Upper lobe of right lung (tissue), 1 donor: ENCODE measurements at places on chromosomes 11 and 22. TPM values are rescaled to one million over a fixed set of nuclear protein-coding genes. Genes with fewer than 3 reads are reported as not detected.

PHF21B gene
- total RNA-seq: 0.12 TPM

AP1B1 gene
- 62.4 TPM for total RNA-seq

RIBC2 gene
- total RNA-seq: not detected

TEAD1 gene
- total RNA-seq: 72.3 TPM

GDPD4 gene
- total RNA-seq: not detected

UNC93B1 gene
- 79.5 TPM for total RNA-seq

MS4A15 gene
- total RNA-seq: 147 TPM

P4HA3 gene
- total RNA-seq: 0.96 TPM

GRCh38 chr22:45689211-45689610 lies 17.6 kb downstream of the ATXN10 start:
- no peak for DNase-seq

- no peak for DNase-seq
These were observed 16.3 kb upstream of the GPR83 start for GRCh38 chr11:94417386-94417987.

DNA sequence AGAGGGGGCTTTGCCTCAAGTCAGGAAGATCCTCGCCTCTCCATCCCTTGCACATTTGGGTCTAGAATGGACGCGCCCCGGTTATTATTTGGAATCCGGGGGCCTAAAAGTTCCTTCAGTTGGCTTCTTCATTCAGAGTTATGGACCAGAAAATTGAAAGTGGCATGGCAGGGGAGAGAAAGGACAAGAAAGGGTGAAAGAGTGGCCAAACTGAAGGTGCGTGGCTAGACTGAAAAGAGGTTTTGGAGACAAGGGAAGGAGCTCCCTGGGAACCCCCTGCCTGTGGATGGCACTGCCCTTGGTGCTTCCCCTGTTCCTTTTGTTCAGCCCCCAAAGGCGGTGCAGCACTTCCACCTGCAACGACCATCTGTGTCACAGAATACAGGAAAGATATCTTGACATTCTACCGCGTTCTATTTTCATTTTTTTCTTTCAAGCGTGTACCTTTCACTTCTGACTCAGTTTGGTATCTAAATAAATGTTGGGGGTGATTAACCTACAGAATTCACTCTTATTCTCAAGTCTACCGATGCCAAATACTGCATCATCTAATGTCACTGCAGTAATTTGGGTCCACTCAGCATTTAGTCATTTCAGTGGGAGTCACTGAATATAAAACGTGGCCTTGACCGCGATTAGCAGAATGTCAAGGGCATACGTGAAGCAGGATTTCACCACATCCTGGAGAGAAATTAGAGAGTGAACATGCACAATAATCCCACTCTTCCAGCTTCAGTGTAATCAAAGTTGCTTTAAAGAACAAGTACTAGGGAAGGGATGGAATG lies 88.1 kb upstream of the ARHGAP32 start:
- no peak for DNase-seq

DNA sequence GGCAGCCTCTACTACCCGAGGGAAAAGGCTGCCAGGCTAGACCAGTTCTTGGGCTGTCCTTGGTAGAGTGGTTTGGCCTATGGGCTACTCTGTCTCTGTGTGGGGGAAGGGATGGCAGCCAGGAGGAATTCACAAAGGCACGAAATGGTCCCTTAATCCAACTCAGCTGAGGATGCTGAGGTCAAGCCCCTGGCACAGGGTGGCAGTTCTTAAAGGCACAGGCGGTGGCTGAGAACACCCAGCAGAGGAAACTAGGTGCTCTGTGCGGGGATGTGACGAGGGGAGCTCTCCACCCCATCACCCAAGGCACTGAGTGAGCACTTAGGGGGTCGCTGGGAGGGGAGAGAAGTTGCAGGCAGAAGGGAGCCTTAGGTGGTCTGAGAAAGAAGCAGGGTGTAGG lies at the start of gene MFRP:
MFRP (minus strand) TSS at position 101 of the 400 bp plus-strand sequence. CDS start 192 bp downstream, outside the sequence.
- no peak for DNase-seq

GRCh38 chr11:95547976-95548375 lies 241.6 kb downstream of the FAM76B start:
- DNase-seq: no peak

DNA sequence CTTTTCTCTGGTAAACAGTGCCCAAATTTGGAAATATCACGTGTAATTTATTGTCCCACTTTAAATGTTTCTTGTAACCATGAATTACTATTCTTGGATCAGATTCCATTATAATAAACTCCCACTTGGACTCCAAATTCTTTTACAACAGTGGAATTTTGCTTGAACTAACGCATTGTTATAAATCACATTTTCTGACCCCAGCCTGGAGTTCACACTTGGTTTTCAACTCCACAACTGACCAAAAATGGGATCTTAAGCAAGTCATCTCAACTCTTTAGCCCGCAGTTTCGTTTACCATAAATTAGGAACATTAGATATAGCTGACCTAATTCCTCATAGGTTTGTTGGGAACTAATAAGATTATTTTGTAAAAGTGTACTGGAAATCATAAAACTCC lies 336.8 kb upstream of the NCAM1 start:
- no peak for DNase-seq

GRCh38 chr11:72623052-72623451 lies 51.2 kb downstream of the PDE2A start:
- DNase-seq: no peak

- DNase-seq: no peak
These were observed 43.6 kb upstream of the DBX1 start for GRCh38 chr11:20203831-20204230.

- DNase-seq: no peak
These were observed 453.7 kb downstream of the INSC start for GRCh38 chr11:15568440-15568839.

GRCh38 chr11:74989260-74989638 lies 516 bp downstream of the NEU3 start:
- DNase-seq: no peak

DNA sequence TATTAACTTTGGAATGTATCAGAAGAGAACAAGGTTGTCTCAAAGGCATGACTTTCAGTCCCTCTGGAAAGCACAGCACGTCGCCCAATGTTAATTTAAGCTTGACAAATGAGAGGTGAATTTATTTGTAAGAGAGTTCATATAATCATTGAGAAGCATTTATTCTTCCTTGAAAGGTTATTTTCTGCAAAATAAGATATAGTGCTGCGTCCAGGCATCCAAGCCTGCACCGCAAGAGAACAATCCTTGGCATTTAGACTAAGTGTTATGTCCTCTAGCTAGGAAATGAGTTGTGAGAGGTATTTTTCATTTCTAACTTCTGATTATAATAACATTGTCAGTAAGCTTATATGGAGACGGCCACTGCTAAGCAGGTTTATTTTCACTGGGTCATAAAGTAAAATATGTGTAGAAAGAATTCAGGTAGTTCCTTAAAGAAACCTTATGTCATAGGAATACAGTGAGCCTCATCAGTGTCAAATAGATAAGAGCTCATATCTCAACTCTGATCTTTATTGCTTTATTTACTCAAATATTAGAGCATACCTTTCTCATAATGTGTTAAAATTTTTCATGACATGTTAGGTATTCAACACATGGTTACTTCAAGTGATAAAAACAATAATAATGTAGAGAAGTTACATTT lies 182.0 kb downstream of the LUZP2 start:
- no peak for DNase-seq

GRCh38 chr11:63226488-63227114 lies 16.8 kb downstream of the SLC22A25 start:
- no peak for DNase-seq

DNA sequence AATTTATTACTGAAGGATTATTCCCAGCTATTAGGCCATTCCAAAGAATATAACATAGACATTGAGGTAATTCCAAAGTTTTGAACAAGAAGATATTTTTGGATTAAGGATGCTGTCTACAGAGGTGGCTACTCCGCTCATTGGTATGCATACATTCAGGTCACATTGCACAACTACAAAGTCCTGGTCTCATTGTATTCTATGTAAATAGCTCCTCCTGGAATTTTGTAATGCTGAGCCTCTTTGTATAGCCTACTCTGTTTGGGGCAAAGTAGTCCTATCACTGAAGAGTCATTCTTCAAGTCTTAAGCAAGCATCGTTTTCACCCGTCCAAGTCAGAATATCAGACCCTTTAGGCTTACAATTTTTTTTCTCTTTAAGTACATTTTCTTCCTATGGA lies 142.4 kb downstream of the KIF18A start:
- DNase-seq: no peak

DNA sequence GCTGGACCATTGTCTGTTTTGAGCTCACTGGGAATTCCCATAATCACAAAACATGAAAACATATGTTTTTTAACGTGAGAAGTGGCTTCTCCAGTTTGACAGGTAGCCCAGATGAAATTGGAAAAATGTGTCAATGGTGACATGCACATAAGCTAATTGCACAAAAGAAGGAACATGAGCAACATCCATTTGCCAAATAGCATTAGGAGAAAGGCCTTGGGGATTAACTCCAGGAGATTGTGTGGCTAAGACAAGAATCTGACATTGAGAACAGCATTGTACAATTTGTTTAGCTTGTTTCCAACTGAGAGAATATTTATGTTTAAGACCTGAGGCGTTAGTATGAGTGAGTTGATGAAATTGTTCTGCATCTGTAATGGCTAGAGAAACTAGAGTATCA lies 147.0 kb upstream of the API5 start:
- DNase-seq: no peak

DNA sequence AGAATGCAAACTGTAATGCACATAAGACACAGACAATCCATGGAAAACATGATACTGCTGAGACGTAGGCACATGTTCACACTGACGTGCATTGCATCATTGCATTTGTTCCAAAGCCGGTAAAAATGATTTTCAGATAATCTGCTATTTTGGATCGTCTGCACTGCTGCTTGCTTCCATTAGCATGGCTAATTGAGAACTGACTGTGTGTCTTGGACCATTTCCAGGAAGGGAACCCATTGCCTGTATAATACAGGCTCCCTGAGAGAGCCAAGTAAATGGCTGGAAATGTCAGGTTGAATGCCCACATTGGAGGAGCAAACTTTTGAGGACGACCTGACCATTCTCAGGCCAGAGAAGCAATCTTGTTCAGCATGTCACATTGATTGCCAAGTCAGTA lies 304.8 kb downstream of the ST3GAL4 start:
- no peak for DNase-seq

DNA sequence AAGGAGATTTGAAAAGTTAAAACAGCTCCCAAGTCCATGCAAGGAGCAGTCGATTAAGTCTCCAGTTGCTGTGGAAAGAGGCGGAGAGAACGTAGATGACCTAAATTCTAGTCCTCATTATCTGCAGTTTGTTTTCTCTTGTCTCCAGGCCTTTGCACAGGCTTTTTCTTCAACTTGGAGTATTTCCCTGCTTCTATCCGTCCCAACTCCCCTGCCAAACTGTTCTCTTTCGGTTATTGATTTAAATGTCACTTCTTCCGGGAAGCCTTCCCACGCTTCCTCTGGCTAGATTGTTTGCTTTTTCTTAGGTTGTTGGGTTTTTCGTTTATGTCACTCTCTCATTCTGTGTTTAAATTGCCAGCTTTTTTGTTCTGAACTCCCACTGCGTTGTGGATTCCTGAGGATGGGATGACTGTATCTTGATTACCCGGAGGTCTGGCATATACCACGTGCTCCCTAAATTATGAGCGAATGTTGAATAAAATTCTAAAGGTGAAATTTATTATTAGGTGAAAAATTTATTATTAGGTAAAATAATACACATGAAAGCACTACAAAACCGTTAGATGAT lies 463 bp downstream of the TMEM126B start:
- no peak for DNase-seq

DNA sequence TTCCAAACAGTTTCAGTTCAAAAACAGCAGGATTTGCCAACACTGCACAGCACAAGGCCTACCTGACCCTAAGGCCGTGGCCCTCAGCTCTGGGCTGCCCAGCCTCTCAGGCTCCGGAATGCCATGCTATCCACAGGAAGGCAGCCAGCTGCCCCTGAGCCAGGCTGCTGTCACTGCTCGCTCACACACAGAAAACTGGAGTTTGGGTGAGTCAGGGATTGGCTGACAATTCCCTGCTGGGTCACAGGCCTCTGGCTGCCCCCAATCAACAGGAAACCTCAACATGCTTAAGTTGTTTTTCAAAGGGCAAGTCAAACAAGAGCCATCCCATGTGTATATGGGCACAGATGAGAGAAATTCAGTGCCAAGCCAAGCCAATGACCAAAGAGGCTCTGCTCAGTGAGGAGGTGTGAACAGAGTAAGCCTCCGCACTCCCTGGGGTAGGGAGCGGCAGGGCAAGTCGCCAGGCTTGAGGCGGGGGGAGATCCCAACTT lies 50.2 kb downstream of the RPL27A start:
- DNase-seq: no peak

DNA sequence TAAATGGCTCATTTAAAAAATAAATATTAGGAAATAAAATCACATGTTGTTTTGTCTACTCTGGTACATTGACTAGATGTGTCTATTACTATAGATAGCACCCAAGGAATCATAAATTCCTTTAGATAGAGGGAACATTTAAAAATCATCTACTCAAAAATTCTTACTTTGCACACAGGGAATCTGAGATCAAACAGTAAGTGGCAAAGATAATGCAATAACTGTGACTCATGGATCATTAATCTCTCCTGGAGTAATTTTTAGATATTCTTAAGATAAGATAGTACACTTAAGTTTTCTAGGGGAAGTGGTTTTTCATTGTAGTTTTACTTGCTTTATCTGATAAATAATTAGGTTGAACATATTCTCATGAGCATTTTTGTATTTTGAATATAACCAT lies 468.9 kb downstream of the LUZP2 start:
- no peak for DNase-seq

- DNase-seq: peak; percentile 53
These were observed 2.1 kb downstream of the ZP1 start for GRCh38 chr11:60869451-60869825.

GRCh38 chr22:37460684-37461083 lies 25.5 kb downstream of the MFNG start:
- no peak for DNase-seq

- DNase-seq: peak; percentile 93
These were observed 36.2 kb downstream of the TBC1D22A start for GRCh38 chr22:46798366-46799350.

DNA sequence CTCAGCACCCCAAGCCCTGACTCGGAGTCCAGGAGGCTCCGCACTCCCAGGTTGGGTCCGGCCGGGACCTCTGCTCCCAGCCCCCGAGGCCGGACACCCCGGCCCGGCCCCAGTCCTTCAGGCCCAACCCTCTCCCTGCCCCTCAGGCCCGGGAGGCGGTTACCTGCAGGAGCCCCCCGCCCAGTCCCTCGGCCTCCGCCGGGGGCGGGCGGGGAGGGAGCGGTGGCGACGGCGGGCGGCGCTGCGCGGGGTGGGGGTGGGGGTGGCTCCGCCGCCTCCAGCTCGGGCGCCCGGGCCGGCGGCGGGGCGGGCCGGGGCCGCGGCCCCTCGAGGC lies 310 bp downstream of the TCF20 start:
- no peak for DNase-seq

DNA sequence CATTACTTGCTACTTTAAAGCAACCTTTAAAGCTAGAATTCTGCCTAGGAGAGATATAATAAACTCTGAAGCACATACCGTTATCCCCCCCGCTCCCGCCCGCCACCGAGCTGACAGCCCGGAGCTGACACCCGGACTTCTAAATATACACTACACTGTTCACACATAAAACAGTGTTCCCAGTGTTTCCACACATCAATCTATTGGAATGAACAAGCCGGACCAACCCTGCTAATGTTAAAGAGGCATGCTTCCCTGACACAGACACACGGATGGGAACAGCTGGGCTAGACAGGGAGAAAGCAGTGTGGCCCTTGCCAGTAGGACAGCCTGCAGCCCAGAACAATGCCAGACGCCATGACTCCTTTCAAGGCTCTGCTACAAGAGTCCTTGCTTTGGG lies 108.4 kb upstream of the CSNK2A3 start:
- no peak for DNase-seq
